A673 (cell line): ENCODE measurements at places on chromosomes 13 and 19.

- no peak for DNase-seq
Observed at GRCh38 chr19:46472592-46472991, 1.2 kb upstream of the PNMA8A start.

DNA sequence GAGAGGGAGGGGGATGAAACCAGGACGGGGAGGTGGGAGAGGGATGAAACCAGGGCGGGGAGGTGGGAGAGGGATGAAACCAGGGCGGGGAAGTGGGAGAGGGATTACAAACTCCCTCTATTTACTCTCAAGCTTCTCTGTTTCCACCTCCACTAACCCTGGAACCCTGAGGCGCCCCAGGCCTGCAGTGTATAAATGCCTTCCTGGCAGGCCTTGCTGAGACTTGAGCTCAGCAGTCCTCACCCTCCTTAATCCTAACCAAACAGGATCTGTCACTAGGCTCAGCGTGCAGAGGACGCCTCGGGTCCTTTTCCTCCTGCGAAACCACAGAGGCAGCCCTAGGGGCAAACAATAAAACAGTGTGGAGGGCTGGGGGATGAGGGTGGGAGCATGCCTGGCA is 32.1 kb upstream of the OR1M1 start:
- no peak for DNase-seq

DNA sequence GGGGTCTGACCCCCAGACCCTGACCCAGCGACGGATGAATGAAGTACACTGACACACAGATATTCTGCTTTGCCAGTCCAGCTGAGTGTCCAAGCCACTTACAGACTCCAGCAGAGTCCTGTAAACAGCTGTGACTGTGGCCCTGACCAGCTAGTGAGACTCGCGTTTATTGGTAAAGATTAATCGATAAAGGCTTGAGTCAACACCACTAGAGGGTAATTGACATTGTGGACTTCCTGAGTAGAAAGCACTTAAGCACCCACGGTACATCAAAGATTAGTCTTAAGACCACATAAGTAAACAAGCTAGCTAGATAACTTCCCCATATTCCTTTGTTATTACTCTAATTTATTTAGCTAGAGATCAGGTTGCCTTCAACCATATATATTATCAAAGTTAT is 146.0 kb downstream of the OXGR1 start:
- no peak for DNase-seq

DNA sequence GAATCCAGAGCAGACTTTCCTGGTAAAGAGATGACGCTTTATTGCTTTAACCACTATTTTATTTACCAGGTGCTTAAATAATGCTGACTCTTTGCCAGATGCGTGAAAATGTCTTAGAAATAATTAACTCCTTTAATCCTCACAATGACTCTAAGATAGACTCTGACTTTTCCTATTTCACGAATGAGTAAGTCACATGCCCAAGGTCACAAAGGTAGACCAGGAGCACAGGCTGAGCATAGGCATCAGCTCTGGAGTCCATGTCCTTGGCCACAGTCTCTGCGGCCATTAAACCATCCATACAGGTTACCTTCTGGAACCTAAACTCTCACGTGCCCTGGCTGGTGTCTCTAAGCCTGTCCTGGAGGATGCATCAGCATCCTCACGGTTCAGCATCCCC is 87.3 kb downstream of the ERCC5 start:
- DNase-seq, result no peak

DNA sequence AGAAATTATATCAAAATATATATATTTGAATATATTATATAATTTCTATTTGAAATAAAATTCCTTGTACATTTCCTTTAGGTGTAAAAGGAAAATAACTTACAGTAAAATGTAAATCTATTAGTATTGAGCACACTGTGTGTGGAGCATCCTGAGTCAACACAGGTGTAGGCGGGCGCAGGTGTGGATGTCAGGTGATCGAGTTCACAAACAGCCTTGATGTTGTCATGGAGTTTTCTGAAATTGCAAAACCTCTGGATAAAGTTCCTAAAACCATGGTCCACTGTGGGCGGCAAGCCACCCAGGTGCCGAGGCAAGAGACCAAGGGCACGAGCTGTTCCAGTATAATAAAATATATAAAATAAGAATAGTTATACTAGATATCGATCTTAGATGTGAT is 27.7 kb upstream of the MCF2L start:
- DNase-seq, result no peak

- DNase-seq, result no peak
Observed at GRCh38 chr13:19117913-19118739, 63.5 kb downstream of the TUBA3C start.

- peak; percentile 61 for DNase-seq
Observed at GRCh38 chr19:18208098-18208951, 4.5 kb upstream of the RAB3A start.
